A172 (cell line): ENCODE measurements at places on chromosomes 16 and 17. TPM values are rescaled to one million over a fixed set of nuclear protein-coding genes. Genes with fewer than 3 reads are reported as not detected.
A peak's percentile ranks its signal among the peaks of the same experiment; 100 is the strongest.

Gene RPL13
- 4,331 and 5,553 TPM in 2 replicates for total RNA-seq

Gene SMPD3
- 0.12 and 0.65 TPM in 2 replicates for total RNA-seq

DNA sequence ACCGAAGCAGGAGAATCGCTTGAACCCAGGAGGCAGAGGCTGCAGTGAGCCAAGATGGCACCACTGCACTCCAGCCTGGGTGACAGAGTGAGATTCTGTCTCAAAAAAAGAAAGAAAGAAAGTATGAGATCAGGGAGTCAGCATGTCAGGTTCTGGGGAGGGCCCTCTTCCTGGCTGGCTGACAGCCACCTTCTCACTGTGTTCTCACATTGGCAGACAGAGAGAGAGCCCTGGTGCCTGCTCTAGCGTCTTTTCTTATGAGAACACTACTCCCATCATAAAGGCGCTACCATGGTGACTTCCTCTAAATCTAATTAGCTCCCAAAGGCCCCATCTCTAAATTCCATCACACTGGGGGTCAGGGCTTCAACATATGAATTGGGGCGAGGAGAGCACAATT lies 27.6 kb upstream of the RBBP6 start:
- DNase-seq, result no peak

Gene BCL6B
- total RNA-seq, result 0.07 TPM in 1 of 2 replicates, not detected in the other

GRCh38 chr17:51601622-51602261 lies 341.4 kb downstream of the UTP18 start:
- no peak for DNase-seq

DNA sequence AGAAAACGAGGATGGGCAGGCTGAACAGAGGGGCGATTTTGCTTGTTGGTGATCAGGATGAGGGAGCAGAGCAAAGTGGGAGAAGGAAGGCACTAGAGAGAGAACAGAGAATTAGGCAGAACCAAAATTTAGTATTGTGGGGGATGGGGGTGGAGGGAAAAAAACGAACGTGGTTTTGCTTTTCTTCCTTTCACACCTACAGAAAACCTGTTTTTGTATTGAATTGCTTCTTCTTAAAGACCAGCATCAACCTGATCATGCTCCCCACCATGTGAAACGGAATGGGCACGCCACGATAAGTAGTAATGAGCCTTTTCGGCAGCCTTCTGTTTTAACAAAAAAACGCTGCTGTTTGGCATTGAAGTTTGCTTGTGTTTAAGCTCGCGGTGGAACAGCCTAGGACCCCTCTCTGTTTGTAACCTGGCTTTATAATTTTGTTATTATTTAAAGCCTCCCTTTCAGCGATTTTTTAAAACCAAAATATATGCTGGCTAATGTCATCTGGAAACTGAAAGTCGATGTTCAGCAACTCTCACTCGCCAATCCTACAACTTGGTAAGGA lies 36.8 kb downstream of the ERCC4 start:
- no peak for DNase-seq

Gene CYB5D1
- 15.7 and 18.4 TPM in 2 replicates for total RNA-seq

Gene SERPINF2
- 0.64 and 1.9 TPM in 2 replicates for total RNA-seq

Gene LRRC37A2
- 1.9 and 3.4 TPM in 2 replicates for total RNA-seq

Gene CES1
- not detected in 2 replicates for total RNA-seq

Gene MYH1
- not detected in 2 replicates for total RNA-seq

DNA sequence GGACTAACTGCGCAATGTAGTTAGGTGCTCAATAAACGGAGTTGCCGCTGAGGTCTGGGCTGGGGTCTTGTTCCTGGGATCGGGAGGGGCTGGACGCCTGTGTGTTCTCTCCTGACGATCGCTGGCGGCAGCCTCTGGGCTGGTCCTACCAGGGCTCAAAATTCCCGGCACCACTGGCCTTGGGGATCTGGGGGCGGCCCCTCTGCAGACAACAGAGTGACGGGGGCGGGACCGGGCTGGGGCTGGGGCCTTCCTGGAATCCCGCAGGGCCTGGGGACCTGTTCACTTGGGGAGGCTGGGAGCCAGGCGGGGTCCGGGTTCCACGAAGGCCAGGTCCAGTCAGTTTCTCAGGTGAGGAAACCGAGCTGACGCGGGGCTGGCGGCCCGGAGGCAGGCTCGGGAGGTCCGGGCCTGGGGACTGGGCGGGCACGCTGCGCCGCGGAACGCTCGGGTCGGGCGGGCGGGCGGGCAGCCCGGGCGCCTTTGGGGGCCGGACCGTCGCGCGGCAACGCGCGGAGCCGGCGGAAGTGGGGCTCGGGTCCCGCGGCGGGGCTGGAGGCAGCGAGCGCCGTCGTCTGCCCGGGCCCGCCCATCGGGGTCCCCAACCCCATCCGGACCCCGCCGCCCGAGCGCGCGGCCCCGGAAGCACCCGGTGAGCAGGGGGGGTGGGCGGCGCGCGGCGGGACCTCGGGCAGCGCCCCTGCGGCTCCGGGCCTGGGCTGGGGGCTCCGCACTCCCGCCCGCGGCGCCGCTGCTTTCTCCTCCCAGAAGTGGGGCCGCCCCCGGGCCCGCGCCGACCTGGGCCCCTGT lies at the start of gene PIGQ:
TSS of gene PIGQ (plus strand) at position 524 of the 810 bp plus-strand sequence. CDS start 4,107 bp downstream, outside the sequence.
- DNase-seq, result peak; percentile 40

DNA sequence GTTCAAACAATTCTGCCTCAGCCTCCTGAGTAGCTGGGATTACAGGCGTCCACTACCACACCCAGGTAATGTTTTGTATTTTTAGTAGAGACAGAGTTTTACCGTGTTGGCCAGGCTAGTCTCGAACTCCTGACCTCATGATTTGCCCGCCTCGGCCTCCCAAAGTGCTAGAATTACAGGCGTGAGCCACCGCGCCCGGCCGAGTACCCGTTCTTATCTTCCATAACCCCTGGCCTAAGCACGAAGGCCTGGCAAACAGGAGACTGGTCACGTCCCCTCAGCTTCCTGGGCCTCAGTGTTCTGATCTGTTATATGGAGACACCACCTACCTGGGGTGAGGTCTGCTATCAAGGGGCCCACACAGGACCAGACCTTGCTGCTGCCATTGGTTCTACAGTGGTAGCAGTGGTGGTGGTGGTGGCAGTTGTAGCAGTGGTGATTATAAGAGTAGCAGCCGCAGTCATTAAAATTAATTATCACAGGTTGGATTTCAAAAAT lies 1.3 kb downstream of the SLC5A10 start:
- no peak for DNase-seq

DNA sequence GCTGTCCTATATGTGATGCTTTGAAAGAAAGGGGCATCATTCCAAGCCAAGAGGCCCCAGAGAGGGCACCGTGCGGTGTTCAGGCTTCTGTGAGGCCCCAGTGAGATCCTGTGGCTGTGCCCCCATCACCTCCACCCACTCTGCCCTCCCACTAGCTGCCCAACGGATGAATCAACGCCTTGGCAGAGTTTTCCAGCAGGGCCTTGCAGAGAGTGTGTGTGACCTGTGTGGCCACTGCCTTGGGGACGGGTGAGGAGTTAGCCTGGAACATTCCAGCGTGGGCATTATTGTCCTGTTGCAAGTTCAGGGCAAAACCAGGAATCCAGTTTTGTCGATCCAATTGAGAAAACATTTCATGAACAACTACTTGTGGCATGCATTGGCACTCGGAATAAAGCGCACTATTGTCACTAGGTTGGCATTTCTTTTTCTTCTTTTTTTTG lies 53.7 kb downstream of the SF3B3 start:
- DNase-seq, result peak; percentile 91

DNA sequence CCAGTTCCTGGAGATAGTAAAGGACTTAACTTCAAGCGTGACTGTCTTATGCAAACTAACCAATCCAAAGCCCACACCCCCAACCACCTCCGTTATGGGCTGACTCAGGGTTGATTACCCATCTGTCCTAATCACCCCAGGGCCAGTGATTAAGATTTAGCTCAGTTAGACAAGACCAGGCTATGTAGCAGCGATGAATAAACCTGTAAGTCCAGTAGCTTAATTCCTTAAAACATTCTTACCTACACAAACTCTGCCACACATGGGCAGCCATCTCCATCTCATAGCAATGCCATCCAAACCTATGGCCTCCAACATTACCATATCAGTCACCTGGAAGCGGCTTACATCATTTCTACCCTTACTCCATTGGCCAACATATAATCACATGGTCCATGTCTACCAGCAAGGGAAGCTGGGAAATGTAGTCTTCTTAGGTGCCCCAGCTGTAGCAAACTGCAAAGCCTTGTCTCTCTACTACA lies 266.7 kb downstream of the SHISA9 start:
- DNase-seq, result peak; percentile 4

GRCh38 chr16:24123275-24123674 lies 132.9 kb upstream of the CACNG3 start:
- no peak for DNase-seq

GRCh38 chr16:14186007-14186794 lies 115.1 kb downstream of the MRTFB start:
- DNase-seq, result peak; percentile 72

DNA sequence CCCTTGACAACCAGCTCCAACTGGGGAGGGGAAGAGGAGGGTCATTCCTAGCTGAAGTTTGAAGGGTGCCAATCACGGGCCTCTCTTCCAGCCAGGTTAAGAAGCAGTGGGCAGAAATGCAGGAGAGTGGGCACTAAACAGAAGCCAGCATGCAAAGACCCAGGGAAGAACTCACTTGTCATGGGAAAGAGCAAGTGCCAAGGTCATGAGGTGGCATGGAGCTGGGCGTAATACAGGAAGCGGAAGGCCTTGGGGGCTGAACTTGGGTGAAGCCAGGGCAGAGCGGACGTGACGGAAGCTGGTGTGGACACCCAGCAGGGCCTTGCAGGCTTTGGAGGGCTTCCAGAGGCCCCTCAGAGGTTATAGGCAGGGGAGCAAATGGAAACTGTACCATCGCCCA lies 302.1 kb downstream of the MAF start:
- no peak for DNase-seq

- DNase-seq, result no peak
These were observed 119.9 kb downstream of the CMIP start for GRCh38 chr16:81564421-81564911.

Gene MT1H
- not detected in 2 replicates for total RNA-seq

DNA sequence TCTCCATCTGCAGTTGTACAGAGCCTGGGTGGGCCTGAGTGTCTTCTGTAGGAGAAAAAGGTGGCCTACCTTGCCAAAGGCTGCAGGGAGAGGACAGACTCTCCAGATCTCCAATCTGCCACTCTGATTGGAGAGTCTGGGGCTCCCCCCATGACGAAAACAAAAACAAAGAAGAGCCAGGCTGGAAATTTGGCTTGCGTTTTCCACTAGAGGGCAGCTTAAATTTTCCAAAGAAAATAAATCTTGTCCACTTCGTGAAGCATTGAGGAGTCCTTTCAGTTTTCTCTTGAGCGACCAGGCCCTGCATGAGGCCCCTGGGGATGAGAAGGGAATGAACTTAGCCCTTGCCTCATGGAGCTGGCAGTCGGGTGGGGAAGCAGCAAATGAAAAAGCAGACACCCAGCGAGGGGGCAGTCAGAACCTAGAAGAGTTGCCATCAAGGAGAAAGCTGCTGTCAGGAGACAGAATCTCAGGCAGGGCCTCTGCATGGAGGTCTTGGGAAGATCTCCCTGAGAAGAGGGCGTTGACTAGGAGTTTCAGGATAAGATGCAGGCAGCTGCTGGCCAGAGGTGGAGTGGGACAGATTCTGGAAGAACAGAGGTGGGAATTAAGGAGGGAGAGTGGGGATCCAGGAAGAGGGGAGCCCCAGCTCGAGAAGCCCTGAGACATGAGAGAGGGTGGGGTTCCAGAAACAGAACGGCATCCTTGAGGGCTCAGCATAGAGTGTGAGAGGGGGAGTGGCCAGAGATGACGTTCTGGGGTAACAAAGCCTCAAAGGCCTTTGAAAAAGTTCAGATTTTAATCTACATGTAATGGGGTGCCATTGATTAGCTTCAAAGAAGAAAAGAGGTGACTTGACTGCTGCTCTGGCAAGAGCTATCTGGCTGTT lies 8.4 kb upstream of the SHCBP1 start:
- DNase-seq, result peak; percentile 64

DNA sequence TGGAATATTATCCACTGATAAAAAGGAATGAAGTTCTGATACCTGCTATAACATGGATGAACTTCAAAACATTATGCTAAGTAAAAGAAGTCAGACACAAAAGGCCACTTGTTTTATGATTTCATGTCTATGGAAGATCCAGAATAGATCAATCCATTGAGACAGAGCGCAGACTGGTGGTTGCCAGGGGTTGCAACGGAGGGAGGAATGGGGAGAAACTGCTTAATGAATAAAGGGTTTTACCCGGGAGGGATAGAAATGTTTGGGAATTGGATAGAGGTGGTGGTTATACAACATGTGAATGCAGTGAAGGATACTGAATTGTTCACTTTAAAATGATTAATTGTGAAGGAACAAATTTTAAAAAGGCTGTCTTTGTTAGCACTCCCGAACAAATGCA lies 30.2 kb downstream of the WDR59 start:
- DNase-seq, result no peak

GRCh38 chr17:50462446-50462845 lies 6.2 kb downstream of the CHAD start:
- no peak for DNase-seq

DNA sequence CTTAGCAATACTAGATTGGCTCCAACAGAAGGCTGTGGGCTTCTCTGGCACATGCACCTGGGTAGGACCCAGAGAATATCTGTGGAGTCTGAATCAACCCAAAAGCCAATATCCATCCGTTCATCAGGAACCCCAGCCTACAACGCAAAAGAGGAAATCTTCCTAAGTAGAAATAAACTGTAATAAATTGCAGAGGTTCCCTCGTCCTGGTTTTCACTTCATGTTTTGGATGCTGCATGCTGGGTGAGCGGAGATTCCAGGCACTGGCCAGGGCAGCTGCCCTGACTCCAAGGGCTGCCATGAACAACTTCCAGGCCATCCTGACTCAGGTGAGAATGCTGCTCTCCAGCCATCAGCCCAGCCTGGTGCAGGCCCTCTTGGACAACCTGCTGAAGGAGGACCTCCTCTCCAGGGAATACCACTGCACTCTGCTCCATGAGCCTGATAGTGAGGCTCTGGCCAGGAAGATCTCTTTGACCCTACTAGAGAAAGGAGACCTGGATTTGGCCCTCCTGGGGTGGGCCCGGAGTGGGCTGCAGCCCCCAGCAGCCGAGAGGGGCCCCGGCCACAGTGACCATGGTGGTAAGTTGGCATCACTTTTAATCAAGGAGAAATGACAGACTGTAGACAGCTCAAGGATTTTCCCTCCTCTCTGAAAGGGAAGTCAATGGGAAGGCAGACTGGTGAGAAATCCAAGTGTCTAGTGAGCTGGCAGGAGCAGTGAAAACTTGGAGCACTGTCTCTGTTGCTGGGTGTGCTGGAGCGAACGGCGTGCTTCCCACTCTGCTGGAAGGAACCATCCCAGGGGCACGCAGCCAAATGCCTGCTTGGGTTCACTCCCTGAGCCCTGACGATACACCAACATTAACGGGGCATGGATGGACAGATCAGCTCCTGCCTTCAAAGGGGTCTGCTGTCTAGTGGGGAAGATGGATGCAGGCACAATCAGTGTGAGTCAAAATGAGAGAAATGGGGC lies 10.7 kb upstream of the CIITA start:
- DNase-seq, result no peak

Gene GRB7
- 0.40 and 0.72 TPM in 2 replicates for total RNA-seq

GRCh38 chr17:61352781-61353491 lies 46.7 kb upstream of the TBX2 start:
- no peak for DNase-seq

Gene PDXDC1
- 80.5 and 89.8 TPM in 2 replicates for total RNA-seq

GRCh38 chr16:85242140-85242539 lies 129.9 kb upstream of the CIBAR2 start:
- DNase-seq, result no peak

- no peak for DNase-seq
These were observed 61.0 kb downstream of the SMPD3 start for GRCh38 chr16:68387301-68387700.

Gene ASIC2
- not detected in 2 replicates for total RNA-seq

- no peak for DNase-seq
These were observed 658 bp upstream of the DUSP3 start for GRCh38 chr17:43779145-43780125.
